ENCODE measurements at places on chromosomes 2 and 18.

GRCh38 chr2:72330652-72331051 lies 183.0 kb upstream of the CYP26B1 start:
- no peak for DNase-seq

GRCh38 chr2:128782411-128783192 lies 463.9 kb upstream of the HS6ST1 start:
- no peak for DNase-seq

- no peak for DNase-seq
Measured at GRCh38 chr2:86396291-86396785, 44.8 kb upstream of the KDM3A start.

- DNase-seq: no peak
Measured at GRCh38 chr2:19757586-19757985, 144.2 kb downstream of the TTC32 start.

DNA sequence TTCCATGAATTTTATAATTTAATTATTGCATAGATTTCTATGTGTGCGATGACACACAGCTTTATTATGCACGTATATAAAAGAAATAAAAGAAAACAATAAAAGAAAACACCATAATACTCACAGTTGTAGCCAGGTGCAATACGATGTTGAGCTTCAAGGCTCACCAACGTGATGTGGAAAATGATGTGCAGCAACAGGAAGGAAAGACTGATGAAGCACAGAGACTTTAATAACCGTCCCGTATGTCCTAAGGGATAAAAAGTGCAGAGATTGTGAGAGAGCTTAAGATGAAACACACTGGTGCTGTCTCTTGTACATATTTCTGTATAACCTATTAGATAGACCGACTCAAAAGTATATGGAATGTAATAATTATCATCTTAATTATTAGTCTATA lies 170.0 kb downstream of the PIEZO2 start:
- no peak for DNase-seq

- DNase-seq: no peak
Measured at GRCh38 chr2:206635015-206635414, 7.3 kb upstream of the FAM237A start.

DNA sequence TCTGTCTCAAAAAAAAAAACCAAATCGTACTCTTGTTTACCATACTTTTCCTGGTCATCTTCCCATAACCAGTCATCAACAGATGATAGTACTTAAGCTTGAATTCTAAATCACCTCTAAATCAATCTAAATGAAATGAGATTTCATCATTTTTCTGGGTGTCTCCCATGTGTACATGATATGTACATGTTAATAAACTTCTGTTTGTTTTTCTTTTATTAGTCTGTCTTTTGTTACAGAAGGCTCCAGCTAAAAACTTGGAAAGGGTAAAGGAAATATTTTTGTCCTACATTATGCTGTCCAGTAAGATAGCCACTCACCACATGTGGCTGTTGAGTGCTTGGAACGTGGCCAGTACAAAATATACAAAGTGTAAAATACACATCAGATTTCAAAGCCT lies 78.7 kb upstream of the MSH6 start:
- DNase-seq: no peak

GRCh38 chr2:121532894-121533293 lies 2.2 kb downstream of the RNU4ATAC start:
- DNase-seq: no peak

- peak; percentile 98 for DNase-seq
Measured at GRCh38 chr18:8948471-8949149, 153.9 kb upstream of the NDUFV2 start.

GRCh38 chr18:50594942-50595341 lies 35.1 kb downstream of the MAPK4 start:
- DNase-seq: no peak

- peak; percentile 90 for DNase-seq
Measured at GRCh38 chr2:226118471-226119429, 680.9 kb downstream of the IRS1 start.

GRCh38 chr2:121160366-121160765 lies 124.6 kb downstream of the TFCP2L1 start:
- DNase-seq: no peak

- DNase-seq: no peak
Measured at GRCh38 chr2:144099340-144099739, 420.6 kb downstream of the ZEB2 start.

GRCh38 chr18:80168982-80169381 lies 59.9 kb downstream of the ADNP2 start:
- no peak for DNase-seq

DNA sequence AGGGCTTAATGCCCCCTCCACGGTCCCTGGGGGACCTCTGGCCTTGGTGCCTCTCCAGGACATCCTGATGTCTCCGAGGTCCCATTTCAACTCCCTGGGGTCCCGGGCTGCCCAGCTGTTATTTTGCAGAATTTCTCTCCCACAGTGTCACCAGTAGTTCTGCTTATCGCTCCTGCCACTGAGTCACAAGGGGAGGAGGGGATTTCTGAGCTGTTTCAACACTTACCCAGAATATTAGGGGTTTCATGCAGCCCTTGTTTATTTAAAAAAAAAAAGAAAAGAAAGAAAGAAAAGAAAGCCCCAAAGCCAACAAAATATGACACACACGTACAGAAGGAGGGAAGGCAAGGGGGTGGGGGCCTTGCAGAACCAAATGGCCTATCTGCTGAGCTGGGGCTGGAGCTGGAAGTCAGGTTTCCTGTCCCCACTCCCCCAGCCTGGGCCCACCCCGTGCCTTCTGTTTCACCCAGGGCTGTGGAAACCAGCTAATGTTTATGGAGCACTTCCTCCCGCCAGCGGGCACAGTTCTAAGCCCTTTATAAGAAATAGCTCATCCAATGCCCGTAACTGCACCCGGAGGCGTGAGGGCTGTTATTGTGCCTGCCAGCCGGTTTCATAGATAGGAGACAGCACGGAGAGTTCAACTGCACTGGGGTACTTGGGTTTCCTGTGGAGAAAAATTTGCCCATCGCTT lies 8.4 kb upstream of the ARID5A start:
- DNase-seq: no peak

GRCh38 chr2:220120041-220120440 lies 492.6 kb downstream of the SLC4A3 start:
- no peak for DNase-seq

DNA sequence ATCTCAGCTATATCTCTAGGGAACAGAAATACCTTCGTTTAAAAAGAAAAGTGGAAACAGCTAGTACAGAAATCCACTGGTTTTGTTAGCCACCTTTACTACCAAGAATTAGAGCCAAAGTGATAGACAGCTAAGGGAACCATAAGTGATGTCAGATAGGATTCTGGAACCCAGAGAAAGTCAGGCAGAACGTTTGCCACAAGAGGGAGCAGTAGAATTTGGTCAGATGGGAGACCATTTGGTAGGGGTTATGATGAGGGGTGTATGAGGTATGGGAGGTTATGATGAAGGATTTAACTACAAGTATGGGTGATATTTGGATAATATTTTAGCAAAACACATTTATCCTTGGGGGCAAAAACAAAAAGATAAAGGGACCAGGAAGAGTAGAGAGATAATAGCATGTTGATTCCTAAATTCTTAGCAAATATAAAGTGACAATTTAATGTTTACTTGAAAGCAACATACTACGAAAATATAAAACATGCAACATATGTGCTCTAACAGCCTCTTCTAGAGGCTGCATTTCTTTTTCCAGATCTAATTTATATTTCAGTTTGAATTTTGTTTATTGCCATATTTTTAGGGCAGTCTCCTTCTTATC lies 3.3 kb downstream of the SLC8A1 start:
- peak; percentile 52 for DNase-seq

- DNase-seq: peak; percentile 62
Measured at GRCh38 chr2:3536682-3537632, 17.6 kb upstream of the ADI1 start.

- DNase-seq: no peak
Measured at GRCh38 chr2:126367361-126367760, 288.6 kb upstream of the GYPC start.

GRCh38 chr18:62183578-62184195 lies 3.2 kb downstream of the PIGN start:
- DNase-seq: peak; percentile 48

GRCh38 chr18:59597049-59597448 lies 100.2 kb downstream of the CCBE1 start:
- DNase-seq: no peak

GRCh38 chr2:105187531-105187930 lies 54.0 kb upstream of the GPR45 start:
- DNase-seq: peak; percentile 18

GRCh38 chr2:44959855-44960254 lies 18.4 kb downstream of the SIX3 start:
- DNase-seq: no peak

- DNase-seq: peak; percentile 63
Measured at GRCh38 chr18:72342933-72343332, 201.2 kb downstream of the CBLN2 start.

DNA sequence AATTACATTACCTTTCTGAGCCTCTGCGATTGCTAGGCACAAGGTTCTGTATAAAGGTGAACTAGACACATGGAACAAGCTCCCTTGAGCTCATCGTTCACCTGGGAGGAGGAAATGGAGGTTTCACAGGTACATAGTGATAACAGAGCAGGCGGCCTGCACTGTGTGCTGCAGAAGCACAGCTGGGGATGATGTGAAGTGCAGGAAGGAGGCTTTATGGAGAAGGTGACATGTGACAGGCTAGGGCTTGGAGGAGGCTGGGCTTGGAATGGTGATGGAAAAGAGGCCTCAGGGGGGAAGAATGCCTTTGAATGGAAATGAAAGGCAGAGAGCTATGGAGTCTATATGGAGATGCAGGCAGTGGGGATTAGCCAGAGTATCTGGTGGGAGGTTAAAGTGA lies 22.9 kb downstream of the MARCHF4 start:
- DNase-seq: no peak

GRCh38 chr2:28958689-28959088 lies 22.4 kb upstream of the TOGARAM2 start:
- peak; percentile 74 for DNase-seq

DNA sequence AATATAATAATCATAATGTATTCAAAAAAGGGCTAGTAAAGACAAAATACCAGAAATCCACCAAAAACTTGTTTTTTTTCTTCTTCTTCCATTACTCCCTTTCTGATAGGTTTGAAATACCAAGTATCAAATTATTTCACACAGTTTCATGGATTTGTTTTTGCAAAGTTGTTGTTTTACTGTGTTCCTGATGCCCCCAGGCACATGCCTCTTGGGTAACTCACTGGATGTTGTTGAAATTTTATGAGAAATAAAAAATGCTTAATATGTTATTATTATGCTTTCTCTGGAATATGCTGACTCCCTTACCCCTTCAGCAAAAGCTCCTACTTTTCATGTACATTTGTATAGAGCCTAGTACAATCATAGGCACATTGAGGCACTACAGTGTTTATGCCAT lies 419.6 kb downstream of the NRXN1 start:
- DNase-seq: no peak

- no peak for DNase-seq
Measured at GRCh38 chr18:54086046-54086802, 138.2 kb downstream of the MBD2 start.

DNA sequence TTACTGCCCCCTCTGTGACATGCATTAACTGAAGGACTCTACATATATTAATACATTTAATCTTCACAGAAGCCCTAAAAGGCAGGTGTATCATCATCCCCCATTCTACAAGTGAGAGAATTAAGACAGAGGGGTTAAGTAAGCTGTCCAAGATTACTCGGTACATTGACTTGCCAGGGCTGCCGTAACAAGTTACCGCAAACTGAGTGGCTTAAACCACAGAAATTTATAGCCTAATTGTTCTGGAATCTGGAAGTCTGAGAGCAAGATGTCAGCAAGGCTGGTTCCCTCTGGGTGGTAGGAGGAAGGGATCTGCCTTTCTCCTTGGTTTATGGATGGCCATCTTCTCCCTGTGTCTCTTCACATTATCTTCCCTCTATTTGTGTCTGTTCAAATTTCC lies 605.5 kb downstream of the EPHA4 start:
- peak; percentile 77 for DNase-seq

DNA sequence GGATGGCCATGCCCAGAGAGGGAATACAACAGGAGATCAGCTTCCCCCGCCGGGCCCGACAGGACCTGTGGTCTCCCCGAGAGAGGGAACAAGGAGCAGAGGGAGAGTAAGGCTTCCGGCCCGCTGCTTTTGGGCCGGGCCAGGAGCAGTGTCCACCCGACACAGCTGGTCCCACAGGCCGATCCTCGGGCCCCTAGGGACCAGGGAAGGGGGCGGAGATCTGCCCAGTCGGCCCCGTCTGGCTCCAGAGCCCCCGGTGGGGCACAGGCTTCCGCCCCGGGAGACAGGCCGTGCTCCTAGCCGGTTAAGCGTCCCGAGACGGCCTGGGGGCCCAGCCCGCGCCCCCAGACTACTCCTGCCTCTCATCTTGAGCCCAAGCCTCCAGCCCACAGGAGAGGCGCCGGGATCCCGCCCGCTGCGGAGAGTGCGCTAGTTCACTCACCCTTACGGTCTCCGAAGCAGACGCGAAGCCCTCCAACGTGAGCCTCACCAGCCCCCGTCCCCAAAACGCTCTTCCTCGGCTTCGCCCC lies at the start of gene MCFD2:
TSS of gene MCFD2 (minus strand) at position 526 of the 530 bp plus-strand sequence. CDS start 6,635 bp downstream, outside the sequence.
- DNase-seq: no peak

GRCh38 chr2:156309167-156309566 lies 23.4 kb downstream of the NR4A2 start:
- no peak for DNase-seq

DNA sequence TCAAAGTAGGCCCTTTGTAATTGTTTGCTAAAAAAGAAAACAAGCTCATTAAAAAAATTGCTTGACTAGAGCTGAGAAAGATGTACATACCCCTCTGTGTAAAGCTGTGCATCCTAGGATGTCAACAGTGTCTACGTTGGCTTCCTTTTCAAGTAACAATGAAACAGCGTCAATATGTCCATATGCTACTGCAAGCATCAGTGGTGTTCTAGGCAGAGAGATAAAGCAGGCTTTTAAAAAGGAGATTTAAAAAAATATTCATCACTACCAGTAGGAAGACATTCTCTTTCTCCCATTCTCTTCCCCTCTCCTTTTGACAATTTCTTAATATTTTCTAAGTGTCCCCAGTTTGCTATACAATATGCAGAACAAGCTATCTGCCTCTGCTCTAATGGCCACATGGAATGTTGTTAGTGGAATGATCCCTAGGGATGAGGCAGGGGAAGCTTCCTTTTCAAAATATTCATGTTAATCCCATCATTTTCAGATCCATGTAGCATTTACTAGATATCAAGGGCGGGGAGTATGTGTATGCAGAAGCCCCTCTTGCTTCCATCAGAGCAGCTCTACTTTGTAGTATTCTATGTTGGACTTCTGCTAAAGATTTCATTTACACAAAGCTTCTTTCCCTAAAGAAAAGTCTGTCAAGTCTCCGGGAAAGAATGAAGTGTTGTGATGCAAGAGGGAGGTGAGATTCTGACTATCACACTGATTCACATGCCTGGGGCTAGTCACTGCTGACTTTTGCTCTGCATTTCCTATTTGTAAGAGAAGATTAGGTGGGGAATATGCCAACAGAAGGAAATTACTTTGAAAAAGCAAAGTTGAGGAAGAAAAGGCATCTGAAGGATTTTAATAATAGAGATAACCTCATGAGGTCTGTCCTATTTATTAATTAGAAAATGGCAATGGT lies 81.5 kb upstream of the PGAP1 start:
- DNase-seq: peak; percentile 17

DNA sequence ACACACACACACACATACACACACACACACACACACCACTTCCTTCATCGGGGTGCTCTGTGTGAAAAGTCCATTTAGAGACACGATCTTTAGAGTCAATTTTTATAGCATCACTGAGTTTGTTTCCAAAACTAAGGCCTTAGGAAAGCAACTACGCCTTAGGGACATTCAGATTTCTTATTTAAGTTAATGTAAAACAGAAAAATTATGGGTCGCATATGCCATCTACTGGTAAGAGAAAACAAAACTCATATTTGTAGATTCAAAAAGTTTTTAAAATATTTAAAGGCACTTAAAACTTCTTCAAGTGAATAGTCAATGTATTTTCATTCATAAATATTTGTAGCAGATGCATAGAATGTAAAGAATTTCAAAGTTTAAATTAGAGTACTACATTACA lies 166.2 kb downstream of the ATAD2B start:
- peak; percentile 59 for DNase-seq

Data from fibroblast of skin of abdomen (primary cell).